G401 (cell line): ENCODE measurements at places on chromosomes 12 and 14. TPM values are rescaled to one million over a fixed set of nuclear protein-coding genes. Genes with fewer than 3 reads are reported as not detected.

Gene GZMH
- total RNA-seq: not detected in 2 replicates

Gene LRP1
- total RNA-seq: 19.3 and 25.1 TPM in 2 replicates

Gene B4GALNT3
- 2.3 and 2.6 TPM in 2 replicates for total RNA-seq

Gene RPAP3
- 22.8 and 44.4 TPM in 2 replicates for total RNA-seq

Gene OR4E2
- not detected in 2 replicates for total RNA-seq

Gene BIN2
- not detected in 2 replicates for total RNA-seq

Gene OASL
- not detected in 2 replicates for total RNA-seq

Gene DUSP6
- total RNA-seq: 233 and 289 TPM in 2 replicates

Gene LAG3
- total RNA-seq: 0.31 and 0.58 TPM in 2 replicates

Gene COCH
- 0.07 and 0.31 TPM in 2 replicates for total RNA-seq
